CD4-positive, alpha-beta T cell treated with Interleukin-4 for 4 hours (primary cell): ENCODE measurements at places on chromosomes 2 and 18.
A peak's percentile ranks its signal among the peaks of the same experiment; 100 is the strongest.

DNA sequence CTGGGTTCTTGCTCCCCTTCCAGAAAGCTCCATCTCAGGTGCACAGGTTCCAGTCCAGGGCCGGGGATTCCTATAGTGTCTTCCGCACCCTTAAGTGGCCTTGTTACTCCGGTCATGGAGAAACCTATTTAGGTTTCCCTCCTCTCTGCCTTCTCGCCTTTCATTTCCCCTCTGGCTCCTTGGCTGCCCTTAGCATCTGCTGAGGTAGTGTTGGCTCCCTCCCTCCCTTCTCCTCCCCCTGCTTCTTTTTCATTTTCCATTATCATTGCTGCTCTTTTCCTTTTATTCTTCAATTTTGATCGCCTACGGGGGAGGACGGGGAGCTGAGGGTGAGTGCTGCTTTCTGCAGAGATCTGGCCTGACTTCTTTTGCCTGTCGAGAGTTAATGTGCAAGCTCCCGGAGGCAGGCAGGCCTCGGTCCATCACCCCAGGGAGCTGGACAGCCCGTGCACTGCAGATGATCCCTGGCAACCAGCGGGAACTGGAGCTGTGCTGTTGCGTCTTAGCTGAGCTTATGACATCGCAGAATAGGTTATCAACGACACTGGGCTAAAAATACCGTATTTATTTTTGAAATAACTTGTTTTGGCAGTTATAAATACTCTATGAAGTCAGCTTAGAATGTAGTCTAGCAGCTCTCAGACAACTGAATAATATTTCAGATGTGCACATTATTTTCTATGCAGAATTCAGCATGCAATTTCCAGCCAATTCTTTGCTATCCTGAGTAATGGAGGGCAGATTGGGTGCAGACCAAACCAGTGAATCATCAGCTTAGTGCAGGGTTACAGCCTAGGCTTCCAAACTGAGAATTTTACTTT is 141.9 kb downstream of the SLC4A3 start:
- no peak for DNase-seq

GRCh38 chr2:96088340-96089335 is 27.7 kb downstream of the ADRA2B start:
- no peak for DNase-seq

DNA sequence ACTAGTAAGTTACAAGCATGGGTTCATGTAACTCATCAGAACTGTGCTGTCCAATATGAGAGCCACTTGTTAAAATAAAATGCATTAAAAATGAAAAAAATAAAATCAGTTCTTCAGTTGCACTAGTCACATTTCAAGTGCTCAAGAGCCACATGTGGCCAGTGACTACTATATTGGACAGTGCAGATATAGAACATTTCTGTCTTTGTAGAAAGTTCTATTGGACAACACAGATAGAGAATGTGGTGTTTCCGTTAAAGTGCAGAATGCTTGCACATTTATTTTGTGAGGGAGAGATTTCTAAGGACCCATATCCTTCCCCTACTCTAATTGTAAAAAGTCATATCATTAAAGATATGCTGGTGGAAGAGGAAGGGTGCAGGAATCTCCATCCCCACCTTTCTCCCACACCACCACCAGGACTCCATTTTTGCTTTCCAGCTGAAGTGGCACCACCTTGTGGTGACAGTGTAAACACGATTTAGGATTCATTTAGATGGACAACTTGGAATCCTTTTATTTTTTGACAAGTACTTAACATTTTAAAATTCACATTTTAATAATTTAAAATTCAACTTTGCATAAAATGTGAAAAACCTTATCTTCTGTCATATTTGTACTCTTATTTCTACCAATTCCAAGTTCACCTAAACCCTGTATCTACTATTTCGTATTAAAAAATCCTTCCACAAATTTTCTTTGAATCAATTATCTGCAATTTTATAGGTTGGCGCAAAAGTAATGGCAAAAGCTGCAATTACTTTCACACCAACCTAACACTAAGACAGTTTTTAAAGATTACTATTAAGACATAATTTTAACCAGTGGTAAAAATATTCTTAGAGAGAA is 9.4 kb upstream of the CD302 start:
- no peak for DNase-seq

- DNase-seq, result no peak
Measured at GRCh38 chr2:204234879-204235278, 298.3 kb downstream of the ICOS start.

DNA sequence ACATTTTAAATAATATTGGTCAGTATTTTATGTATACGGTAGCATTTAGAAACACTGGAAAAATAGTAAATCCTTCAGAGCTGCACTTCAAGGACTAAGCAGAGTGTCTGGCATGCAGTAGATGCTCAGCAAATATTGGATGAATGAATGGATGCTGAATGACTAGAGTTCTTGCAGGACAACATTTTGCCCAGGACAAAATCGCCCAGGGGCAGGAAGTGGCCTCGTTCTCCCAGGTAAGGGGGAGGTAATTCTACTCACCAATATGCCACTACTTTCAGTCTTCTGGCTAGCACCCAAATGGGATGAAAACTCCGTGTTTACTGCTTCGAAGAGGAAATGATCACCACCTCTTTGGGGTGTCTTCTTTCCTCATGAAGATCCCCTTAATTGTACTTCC is 4.0 kb upstream of the DGUOK start:
- DNase-seq, result no peak

DNA sequence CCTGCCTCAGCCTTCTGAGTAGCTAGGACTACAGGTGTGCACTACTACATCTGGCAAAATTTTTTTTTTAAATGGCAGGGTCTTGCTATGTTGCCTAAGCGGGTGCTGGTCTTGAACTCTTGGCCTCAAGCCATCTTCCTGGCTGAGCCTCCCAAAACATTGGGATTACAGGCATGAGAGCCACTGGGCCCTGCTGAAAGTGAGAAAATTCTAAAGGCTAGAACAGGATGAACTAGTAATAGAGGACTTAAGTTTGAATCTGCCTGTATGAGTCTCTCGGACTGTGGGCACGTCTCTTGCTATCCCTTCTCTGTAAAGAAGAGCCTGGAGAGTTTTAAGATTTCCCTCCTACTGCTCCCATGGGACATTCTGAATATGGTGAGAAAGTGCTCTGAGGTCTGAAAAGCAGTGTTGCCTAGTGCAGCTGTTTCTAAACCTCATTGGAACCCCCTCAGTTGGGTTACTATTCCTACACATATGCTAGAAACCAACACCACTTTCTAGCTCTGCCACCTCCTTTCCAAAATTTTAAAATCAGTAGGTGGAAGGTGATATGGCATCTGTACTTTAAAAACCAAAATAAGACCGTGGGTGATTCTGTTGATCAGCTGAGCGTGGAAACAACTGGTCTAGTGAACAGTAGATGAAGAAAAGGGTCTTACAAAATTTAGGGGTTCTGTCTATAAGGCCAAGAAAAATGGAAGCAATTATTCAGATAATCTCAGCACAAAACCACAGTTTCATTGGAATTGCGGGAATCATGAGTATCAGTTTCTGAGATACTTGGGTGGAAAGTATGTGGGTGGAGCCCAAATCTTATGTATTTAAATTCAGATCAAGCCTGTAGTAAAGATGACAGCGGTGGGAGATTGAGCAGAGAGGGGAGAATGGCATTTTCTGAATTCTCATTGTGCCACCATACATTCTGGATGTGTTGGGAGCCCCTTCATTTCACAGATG is 259.8 kb upstream of the CXCR4 start:
- DNase-seq, result no peak

- DNase-seq, result no peak
Measured at GRCh38 chr18:49666045-49666775, 104.4 kb downstream of the LIPG start.

DNA sequence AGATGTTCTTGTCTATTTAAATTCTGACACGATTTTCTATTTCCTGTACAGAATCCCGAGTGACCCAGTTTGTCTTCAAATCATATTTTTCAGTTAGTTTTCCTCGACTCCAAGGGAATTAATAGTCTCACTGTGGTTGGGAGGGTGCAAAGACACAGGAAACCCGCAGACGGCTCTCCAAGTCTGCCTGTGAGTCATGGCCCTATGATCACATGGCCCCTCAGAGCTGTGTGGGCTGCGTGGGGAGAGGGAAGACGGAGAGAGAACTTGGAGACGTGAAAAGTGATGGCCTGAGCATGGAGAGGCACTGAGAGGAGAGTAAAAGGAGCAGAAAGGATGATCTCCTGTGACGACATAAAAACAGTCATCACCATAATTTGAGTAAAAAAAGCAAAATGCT is 989.9 kb downstream of the DCDC2C start:
- DNase-seq, result no peak

GRCh38 chr2:23292024-23292423 is 93.0 kb upstream of the KLHL29 start:
- no peak for DNase-seq

GRCh38 chr18:48527461-48527860 is 11.4 kb upstream of the CTIF start:
- no peak for DNase-seq

- DNase-seq, result no peak
Measured at GRCh38 chr2:136195226-136195625, 77.3 kb upstream of the CXCR4 start.

DNA sequence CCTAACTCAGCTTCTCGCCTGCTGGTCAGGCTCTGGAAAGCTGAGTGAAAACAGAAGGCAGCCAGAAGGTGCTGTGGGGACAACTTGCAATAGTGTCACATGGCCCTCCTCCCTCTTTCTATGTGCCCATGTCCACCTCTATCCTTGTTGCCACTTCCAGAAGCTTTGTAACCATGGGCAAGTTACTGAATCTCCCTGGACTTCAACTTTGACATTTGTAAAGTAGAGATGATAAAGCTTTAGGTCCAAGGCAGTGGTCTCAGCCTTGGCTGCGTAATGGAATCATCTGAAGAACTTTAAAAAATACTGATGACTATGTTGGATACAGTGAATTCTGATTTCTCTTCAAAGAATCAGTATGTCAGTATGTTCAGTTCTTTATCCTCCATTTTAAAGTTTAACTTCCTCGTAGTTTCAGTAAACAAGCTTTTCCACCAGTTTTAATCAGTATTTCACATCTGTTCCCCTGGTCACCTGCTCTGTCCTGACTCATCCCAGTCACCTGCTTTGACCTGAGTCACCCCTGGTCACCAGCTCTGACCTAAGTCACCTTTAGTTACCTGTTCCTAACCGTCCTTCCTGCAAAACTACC is 245.2 kb upstream of the STON1 start:
- no peak for DNase-seq

- peak; percentile 77 for DNase-seq
Measured at GRCh38 chr2:237432484-237433092, 18.6 kb upstream of the COL6A3 start.

DNA sequence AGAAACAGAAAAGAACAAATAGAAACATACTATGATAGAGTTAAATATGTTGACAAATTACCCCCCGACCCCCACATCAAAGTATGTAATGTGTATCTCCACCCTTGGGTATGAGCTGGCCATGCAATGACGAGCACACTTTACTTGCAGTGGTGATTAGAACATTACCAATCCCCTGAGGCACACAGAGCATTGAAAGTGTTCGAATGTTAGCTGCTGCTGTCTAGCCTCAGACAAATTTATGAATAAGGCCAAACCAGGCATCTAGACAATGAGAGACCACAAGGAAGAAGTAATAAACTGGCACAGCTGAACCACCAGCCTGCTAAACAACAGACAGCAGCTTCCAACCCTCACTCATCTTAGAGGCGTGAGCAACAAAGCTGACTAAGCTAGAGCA is 380.5 kb downstream of the DSEL start:
- DNase-seq, result no peak

- no peak for DNase-seq
Measured at GRCh38 chr2:44010266-44010665, 14.5 kb upstream of the LRPPRC start.

DNA sequence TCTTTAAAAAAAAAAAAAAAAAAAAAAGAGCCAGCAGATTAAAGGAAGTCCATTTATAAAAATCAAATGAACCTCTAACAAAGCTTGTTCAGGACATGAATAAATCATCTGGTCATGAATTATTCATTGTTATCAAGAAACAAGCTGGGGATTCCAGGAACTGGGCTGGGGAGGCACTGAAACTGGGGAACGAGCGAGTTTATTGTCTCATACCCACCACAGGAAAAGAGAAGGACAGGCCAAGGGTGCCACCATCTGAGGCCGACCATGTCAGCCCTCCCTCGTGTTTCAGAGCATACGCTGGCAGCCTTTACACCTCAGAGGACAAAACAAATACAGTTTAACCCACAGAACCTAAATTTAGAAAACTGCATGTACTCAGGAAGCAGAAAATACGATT is 164.2 kb downstream of the VWC2L start:
- no peak for DNase-seq

- no peak for DNase-seq
Measured at GRCh38 chr2:222136106-222136630, 162.6 kb downstream of the PAX3 start.

GRCh38 chr18:48161191-48161910 is 230.9 kb upstream of the SMAD2 start:
- peak; percentile 32 for DNase-seq

- no peak for DNase-seq
Measured at GRCh38 chr18:71998547-71999097, 545.5 kb downstream of the CBLN2 start.

GRCh38 chr2:223032187-223033142 is 19.5 kb upstream of the KCNE4 start:
- no peak for DNase-seq
